ENCODE measurements at places on chromosomes 6 and 20. TPM values are rescaled to one million over a fixed set of nuclear protein-coding genes. Genes with fewer than 3 reads are reported as not detected.

The CCN6 gene
- not detected for polyA plus RNA-seq

The MYCT1 gene
- polyA plus RNA-seq: 0.25 TPM

The COL11A2 gene
- polyA plus RNA-seq: 0.26 TPM

The C4B gene
- 7.8 TPM for polyA plus RNA-seq

The CMTR1 gene
- polyA plus RNA-seq: 25.1 TPM

The DEF6 gene
- polyA plus RNA-seq: 2.6 TPM

The COL20A1 gene
- not detected for polyA plus RNA-seq

The SOBP gene
- polyA plus RNA-seq: 0.76 TPM

The SRPK1 gene
- 41.6 TPM for polyA plus RNA-seq

The ANGPT4 gene
- not detected for polyA plus RNA-seq

The ZNF343 gene
- 10.8 TPM for polyA plus RNA-seq

The LY6G6C gene
- polyA plus RNA-seq: not detected

The EXOC2 gene
- 27.8 TPM for polyA plus RNA-seq

The UBE2J1 gene
- 49.4 TPM for polyA plus RNA-seq

The UBE2C gene
- polyA plus RNA-seq: 27.8 TPM

The CRISP3 gene
- not detected for polyA plus RNA-seq

The EBF4 gene
- polyA plus RNA-seq: 0.60 TPM

All from AG04450 (cell line).